Stimulated activated CD4-positive, alpha-beta T cell treated with anti-CD3 and anti-CD28 coated beads, Interleukin-1b, Interleukin-23, amount 100 ng/mL, for 1 hour (primary cell): ENCODE measurements at places on chromosomes 16 and 17.

DNA sequence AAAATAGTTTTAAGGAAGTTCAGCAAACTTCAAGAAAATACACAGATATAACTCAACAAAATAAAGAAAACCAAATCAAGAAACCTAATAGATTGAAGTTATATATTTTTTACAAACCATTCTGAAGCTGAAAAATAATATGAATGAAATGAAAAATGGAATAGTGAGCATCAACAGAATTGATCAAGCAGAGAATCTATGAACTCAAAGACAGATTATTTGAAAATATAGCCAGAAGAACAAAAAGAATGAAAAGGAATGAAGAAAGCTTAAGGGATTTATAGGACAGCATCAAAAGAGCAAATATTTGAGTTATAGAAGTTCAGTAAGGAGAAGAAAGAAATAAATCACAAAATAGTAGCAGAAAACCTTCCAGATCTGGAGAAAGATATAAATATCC lies 37.8 kb downstream of the CDR2 start:
- DNase-seq: no peak

DNA sequence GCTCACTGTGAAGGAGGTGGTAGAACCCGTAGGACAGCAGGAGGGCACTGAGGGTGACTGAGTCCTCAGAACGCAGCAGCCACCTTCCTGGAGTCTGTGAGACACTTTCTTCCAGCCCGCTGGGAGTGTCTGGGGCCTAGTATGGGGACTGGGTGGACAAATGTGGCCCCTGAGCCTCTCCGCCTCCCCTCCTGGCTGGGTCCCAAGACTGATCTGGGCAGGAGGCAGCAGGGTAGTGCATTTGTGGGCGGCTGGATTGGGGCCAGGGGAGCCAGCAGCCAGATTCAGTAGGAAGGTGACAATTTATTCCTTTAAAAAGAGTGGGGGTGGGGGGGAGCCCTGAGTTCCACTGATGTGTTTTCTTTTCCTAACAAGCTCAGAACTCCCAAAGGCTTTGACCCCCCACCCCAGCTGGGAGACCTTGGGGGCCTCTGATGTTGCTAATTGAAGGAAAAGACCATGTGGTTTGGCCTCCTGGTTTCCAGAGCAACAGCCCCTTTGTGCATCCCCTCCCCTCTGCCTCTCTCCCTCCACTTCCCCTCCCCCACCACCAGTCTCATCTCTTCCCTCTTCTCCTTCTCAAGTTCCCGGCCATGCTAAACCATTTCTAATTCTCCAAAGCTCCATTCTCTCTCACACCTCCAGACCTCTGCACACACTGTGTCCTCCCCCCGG lies 4.4 kb downstream of the CLEC19A start:
- DNase-seq: no peak

- DNase-seq: no peak
Observed at GRCh38 chr17:61635913-61636432, 45.0 kb upstream of the NACA2 start.

- no peak for DNase-seq
Observed at GRCh38 chr17:56803071-56803470, 30.6 kb downstream of the C17orf67 start.

GRCh38 chr17:46818929-46819859 lies 702 bp upstream of the WNT3 start:
- no peak for DNase-seq

- no peak for DNase-seq
Observed at GRCh38 chr16:88508868-88509748, 56.0 kb downstream of the ZFPM1 start.

DNA sequence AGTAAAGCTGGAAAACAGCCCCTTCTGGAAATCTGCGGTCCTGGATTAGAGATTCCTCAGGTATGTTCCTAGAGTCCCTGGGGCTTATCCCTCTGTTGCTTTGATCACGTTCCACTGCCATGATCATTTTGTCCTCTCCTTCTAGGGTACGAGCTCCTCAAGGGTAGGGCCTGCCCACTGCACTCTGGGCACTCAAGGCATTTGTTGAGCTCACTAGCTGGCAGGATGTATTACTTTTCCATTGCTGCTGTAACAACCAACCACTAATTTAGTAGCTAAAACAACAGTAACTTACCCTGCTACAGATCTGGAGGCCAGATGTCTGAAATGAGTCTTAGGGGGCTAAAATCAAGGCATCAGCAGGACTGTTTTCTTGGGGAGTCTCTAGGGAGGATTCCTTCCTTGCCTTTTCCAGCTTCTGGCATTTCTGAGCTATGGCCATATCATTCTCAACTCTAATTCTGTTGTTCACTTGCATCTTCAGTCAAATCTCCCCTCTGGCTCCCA lies 65.7 kb downstream of the ARSG start:
- DNase-seq: no peak

GRCh38 chr16:1026784-1027500 lies 45.4 kb downstream of the SOX8 start:
- no peak for DNase-seq

DNA sequence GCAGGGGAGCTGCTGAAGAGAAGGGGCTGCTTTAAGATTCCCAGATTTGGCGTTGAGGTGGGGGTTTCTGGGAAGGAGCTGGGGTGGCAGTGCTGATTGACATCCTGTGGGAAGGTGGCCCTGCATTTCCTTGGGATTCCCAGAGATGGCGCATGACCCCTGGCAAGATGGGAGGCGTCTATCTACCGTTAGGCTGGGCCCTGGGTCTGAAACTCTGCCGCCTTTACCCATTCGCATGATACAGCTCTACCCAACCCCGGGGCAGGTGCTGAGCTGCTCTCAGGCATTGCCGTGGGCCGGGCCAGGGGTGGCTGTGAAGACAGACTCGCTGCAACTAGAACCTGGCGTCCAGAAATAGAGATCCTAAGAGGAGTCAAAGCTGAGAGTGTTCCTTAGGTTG lies 9.9 kb upstream of the MVD start:
- DNase-seq: no peak

DNA sequence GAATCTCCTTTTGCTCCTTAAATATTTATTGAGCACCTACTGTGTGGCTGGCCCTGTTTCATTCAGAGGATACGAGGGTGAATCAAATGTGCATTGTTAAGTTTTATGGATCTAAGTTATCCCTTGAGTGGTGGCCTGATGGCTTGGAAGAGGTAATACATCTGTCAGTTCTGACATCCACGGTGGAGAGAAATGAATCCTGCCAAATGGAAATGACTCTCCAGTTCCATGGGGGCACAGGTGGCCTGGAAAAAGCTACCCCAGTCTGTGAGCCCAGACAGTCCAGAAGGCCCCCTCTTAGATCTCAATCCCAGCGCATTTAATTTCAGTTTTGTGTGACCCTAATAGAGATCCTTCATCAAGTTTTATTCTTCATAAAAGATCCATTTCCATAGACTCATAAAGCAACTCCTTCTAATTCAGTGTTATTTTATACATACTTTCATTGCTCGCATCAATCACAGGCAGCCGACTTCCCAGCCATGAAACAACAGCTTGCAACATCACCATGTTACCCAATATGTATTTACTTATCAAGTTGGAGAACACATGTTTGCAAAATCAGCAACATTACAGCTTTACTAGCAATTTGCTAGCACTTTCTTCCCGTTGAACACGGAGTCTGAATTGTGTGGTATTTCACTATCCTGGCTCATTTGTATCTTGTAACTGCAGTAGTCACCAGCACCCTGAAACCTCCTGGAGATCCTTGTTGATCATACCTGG lies 334.8 kb upstream of the HSBP1 start:
- no peak for DNase-seq

GRCh38 chr17:48718761-48719641 lies 3.3 kb downstream of the PRAC1 start:
- DNase-seq: no peak

DNA sequence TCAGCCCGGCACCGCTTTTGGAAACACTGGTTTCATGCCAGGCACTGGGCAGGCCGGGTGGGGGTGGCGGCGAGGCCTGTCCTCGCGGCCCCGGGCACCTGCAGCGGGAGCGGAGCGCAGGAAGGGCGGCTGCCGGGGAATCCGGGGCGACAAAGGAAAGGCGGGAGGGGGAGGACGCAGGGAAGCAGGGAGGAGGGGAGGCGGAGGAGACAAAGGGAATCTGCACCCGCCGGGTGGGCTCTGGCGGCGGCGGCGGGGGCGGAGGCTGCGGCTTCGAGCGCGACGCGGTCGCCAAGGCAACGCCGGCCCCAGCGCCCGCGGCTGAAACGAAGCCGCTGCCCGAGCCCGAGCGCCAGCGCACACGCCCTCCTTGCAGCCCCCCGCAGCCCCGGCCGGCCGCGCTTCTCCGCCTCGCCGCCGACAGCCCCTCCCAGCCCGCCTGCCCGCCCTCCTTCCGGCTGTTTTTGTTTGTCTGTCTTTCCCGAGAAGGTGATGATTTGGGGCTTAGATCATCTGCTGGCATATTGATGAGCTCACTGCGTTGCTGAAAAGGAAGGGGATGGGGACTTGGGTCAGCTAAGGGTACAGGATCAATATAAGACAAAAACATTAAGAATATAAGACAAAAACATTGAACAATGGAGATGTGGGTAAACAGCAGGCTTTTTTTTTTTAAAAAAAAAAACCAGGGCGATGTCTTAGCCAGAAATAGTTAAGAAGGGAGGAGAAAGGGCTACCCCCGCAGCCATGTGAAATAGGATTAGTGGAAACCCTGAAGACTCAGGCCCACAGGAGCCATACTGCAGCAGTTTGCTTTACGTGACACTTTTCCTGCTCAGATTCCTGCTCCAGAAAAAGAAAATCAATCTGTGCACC lies 32.7 kb downstream of the CDK5R1 start:
- DNase-seq: no peak

DNA sequence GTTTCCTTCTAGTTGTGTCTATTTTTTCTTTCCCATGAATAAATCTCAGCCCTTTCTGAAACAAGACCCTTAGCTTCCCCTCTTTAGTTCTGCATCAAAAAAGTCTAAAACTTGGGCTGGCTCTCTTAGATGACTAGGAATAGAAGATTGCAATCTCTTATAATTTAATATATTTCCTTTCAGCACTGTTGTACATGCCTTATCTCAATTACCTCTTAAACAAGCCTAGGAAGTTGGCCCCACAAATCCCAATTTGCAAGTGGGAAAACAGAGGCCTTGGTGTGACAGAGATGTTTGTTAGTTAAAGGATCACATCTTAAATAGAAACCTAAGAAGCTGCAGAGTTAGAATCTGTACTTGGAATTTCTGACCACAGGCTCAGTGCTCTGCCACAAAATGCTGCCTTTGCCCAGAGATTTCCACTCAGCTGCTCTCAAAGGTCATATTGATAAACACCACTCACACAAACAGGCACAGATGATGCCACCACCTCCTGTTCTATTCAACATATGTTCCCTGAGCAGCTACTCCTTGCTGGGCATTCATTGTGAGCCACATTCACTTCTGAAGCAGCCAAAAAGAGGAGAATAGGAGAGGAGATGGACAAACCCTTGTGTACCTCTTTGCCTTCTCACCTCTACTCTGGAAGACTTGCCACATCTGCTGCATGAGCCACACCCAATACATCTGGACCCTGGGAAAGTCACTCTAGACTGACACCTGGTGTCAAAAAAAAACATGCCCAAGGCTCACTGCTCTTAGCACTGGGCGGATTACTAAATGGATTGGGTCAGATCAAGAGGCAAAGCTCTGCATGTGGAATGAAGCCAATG lies 5.5 kb downstream of the CCDC182 start:
- DNase-seq: no peak

DNA sequence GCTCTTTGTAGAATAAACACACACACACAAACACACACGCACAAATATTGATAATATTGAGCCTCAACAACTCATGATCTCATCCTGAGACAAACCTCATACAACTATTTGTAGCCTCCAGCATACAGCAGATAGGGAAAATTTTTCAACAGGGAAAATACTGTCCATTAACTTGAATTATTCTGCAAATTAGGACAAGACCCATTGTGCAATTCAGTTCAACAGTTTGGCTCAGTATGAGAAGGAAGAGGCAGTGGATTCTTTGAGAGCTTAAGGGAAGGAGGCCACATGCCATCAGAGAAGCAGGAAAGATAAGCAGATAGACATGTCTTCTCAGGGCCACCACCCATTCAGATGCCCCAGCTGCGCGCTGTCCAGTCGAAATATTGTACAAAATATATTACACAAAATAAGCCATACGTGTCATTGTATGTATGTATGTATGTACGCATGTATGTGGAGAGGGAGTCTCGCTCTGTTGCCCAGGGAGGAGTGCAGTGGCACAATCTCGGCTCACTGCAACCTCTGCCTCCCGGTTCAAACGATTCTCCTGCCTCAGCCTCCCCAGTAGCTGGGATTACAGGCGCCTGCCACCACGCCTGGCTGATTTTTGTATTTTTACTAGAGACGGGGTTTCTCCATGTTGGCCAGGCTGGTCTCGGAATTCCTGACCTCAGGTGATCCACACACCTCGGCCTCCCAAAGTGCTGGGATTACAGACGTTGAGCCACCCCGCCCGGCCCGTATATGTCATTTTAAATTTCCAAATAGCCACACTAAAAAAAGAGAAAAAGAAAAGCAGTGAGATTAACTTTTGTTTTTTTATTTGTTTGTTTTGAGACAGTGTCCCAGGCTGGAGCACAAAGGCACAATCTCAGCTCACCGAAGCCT lies 1.8 kb downstream of the ZC3H7A start:
- no peak for DNase-seq

DNA sequence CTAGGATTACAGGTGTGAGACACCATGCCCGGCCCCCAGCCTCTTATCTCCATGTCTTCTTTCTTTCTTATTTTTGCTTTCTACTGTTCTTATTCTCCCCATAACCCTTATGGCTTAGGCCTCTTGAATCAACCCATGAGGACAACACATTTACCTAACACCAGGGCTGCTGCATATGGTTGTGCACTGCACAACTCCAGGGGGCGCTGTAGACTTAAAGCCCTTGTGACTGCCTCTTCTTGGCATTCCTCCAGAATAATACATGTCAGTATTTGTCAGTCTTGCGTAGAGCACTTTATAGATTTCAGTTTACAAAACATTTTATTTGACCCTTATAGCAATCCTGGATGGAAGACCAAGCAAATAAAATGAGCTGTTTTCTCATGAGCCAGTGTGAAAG lies 225.0 kb upstream of the SALL1 start:
- no peak for DNase-seq

GRCh38 chr16:85918436-85918835 lies 19.5 kb downstream of the IRF8 start:
- no peak for DNase-seq

DNA sequence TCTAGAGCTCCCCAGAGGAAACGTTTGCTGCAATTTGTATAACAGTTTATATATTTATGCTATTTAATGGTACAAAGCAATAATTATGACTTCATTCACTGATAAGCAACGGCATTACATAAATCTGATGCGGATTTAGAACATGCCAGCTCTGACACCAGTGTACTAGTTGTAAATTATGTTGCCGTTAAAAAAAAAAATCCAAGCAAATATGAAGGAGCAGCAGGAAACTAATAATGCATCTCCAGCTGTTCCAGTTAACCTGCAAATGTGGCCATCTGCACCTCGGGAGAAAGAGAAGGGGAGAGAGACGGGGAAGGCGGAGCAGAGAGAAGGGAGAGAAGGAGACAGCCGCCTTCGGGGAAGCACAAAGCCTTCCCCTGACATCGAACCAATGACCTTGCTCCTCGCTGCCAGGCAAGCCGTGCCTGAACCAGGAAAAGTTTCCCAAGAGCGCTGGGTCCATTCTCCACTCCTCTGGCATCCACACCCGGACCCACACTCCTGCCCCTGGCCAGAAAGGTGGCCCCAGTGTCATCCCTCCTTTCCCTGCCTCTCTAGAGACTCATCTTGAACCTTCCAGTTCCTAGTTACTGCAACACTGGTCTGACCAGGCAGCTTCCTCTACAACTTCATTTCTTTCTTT lies 174.8 kb downstream of the C16orf78 start:
- DNase-seq: no peak
